ENCODE measurements at places on chromosomes 13 and 19. TPM values are rescaled to one million over a fixed set of nuclear protein-coding genes. Genes with fewer than 3 reads are reported as not detected.

AMH gene
- total RNA-seq = 1.0 TPM

GRCh38 chr13:72427757-72428528, 299.5 kb downstream of the MZT1 start:
- no peak overlapping the region for H3K4me3 ChIP-seq
- DNase-seq = no peak
- H3K4me1 ChIP-seq = no peaks in the 10 kb centered on the region
- no peak overlapping the region for H3K27ac ChIP-seq
- H3K27me3 ChIP-seq = no peaks in the 10 kb centered on the region

GRCh38 chr13:26342898-26343297, 89.0 kb downstream of the CDK8 start:
- no peak overlapping the region for H3K4me3 ChIP-seq
- H3K36me3 ChIP-seq = peaks cover 2% of the 10 kb centered on the region
- no peak overlapping the region for H3K27ac ChIP-seq
- no peaks in the 10 kb centered on the region for H3K27me3 ChIP-seq
- H3K4me1 ChIP-seq = no peaks in the 10 kb centered on the region

APOC1 gene
- total RNA-seq = 11.8 TPM

- H3K36me3 ChIP-seq = no peaks in the 10 kb centered on the region
- no peak overlapping the region for H3K27ac ChIP-seq
- DNase-seq = no peak
- H3K4me1 ChIP-seq = no peaks in the 10 kb centered on the region
- H3K4me3 ChIP-seq = no peak overlapping the region
These were observed 5.9 kb upstream of the ZNF551 start for GRCh38 chr19:57675881-57676280.

Measured in kidney (tissue), 22 donors.